ENCODE measurements at places on chromosomes 1 and 21.

- no peak for DNase-seq
These were observed 14.2 kb downstream of the UCK2 start for GRCh38 chr1:165841582-165842017.

- DNase-seq, result no peak
These were observed 879.1 kb upstream of the NEGR1 start for GRCh38 chr1:73161418-73161817.

- no peak for DNase-seq
These were observed 532 bp downstream of the RALGPS2 start for GRCh38 chr1:178725466-178726086.

GRCh38 chr1:59686574-59686973 is 128.2 kb upstream of the HOOK1 start:
- DNase-seq, result no peak
